ENCODE measurements at places on chromosomes 1 and 21. TPM values are rescaled to one million over a fixed set of nuclear protein-coding genes. Genes with fewer than 3 reads are reported as not detected.

OBSCN gene
- 2.2 TPM for total RNA-seq

EPHB2 gene
- 94.2 TPM for total RNA-seq

OR14I1 gene
- total RNA-seq, result not detected

EFCAB7 gene
- 14.5 TPM for total RNA-seq

CDK18 gene
- 0.80 TPM for total RNA-seq

KLHDC9 gene
- not detected for total RNA-seq
